ENCODE measurements at places on chromosomes 7 and 10.
A peak's percentile ranks its signal among the peaks of the same experiment; 100 is the strongest.

DNA sequence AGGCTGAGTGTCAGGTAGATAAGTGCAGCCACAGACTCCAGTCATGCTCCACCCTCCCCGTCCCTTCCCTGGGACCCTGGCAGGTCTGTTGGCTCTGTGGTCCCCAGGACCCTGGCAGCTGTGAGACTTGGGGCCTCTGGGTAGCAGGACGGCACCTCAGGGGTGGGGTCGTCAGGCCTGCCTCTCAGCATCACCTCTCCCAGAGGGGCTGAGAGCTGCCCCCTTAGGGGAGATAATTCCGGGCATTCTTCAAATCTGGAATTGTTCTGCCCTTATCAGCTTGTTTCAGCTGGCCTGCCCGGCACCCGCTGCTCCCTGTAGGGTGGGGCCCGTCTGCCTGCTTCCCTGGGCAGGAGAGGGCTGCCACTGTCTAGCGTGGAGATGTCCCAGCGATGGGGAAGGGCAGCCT is 23.3 kb downstream of the PODXL start:
- DNase-seq: no peak

DNA sequence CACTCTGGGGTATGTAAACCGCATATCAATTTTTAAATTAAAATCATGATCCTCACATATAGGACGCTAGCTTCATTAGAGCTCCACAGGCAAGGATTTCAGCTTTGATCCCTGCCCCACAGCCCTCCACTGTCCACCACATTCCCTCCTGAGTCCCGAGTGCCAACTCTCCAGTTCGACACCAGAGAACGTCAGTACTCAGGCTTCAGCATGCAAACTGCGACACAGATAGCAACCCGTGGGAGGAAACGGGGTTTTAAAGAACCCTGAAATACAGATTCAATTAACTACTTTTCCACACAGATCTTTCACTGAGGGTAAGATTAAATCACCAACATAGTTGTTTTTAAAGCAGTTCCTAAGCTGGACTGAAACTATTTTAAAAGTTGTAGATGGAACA is 26.1 kb downstream of the RAPGEF5 start:
- no peak for DNase-seq

GRCh38 chr7:26440233-26441001 is 148.8 kb downstream of the SNX10 start:
- DNase-seq: peak; percentile 28

- DNase-seq: no peak
Observed at GRCh38 chr10:88413412-88413811, 169.7 kb downstream of the RNLS start.

GRCh38 chr7:133572087-133572486 is 319.2 kb downstream of the EXOC4 start:
- no peak for DNase-seq

DNA sequence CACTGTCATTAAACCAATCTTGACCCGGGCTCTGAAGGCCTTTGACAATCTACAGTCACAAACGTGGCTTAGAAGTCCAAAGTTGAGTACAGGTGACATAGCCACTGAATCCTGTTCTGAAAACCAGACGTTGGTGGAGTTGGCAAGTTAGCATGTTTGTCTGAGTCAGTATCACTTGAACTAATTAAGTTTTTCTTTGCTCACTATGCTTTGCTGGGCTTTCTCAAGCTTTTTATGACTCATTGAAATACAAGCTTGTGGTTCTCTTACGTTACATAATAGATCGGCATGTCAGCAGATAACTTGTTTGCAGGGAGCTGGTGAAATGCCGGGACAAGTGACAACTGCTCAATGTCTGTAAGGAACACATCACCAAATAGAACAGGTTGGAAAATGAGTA is 53.8 kb downstream of the ARL5B start:
- peak; percentile 57 for DNase-seq

DNA sequence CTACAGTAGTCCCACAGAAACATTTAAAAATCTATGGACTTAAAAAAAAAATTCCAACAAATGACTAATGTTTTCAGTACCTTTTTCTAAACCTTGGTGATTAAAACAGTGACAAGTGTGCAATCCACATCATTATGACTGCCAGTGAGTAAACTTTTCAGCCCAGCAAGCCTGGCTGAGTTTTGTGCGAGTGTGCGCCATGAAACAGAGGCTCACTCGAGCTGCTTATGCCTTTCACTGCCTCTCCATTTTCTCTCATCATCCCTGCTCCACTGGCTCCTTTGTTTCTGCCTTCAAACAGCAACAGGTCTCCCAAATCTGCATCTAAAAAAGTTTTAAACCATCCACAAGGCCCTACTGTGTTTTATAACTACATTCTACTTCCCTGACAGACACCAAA is 105.8 kb downstream of the USP6NL start:
- DNase-seq: no peak

GRCh38 chr7:94375691-94376090 is 19.0 kb upstream of the COL1A2 start:
- no peak for DNase-seq

DNA sequence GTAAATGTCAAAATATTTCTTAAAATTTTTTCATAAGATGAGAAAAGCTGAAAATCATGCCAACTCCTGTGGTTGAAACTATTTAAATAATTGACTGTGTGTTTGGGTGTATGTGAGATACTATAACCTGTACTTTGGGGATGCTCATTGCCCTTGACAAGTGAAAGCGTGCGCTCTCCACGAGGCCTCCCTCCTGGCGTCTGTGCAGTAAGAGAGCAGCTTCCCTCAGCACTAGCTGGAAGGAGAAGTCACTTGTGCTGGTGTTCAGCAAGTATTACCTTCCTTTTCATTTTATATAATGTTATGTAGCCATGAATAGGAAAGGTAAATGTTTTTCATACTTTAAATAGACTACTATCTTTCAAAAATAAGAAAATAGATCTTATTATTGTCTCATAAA is 118.9 kb downstream of the ZEB1 start:
- no peak for DNase-seq

GRCh38 chr10:5527332-5528200 is 2.8 kb downstream of the CALML3 start:
- DNase-seq: peak; percentile 91

GRCh38 chr7:101488826-101489572 is 126.3 kb downstream of the COL26A1 start:
- DNase-seq: no peak

DNA sequence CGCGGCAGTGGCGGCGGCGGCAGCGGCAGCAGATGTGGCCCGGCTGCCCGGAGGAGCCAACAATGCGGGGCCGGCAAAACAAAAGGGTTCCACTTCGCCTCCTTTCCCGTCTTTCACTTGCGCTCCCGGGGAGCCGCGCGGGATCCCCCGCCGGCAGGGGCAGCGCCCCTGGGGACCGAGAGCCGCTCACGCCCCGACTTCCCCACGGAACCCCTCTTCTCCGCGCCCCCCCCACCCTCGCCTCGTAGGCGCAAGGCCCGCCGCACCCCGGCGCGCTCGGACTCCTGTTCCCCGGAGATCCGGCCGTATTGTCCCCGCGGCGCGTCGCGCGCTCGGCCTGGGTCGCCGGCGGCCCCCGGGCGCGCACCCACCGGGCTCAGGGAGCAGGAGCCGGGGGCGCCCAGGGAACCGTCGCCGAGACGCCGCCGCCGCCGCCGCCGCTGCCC is 854 bp downstream of the CTBP2 start:
- peak; percentile 69 for DNase-seq

GRCh38 chr10:132105302-132105995 is 39.7 kb downstream of the JAKMIP3 start:
- DNase-seq: no peak

GRCh38 chr7:79882922-79883321 is 251.7 kb upstream of the GNAI1 start:
- no peak for DNase-seq

DNA sequence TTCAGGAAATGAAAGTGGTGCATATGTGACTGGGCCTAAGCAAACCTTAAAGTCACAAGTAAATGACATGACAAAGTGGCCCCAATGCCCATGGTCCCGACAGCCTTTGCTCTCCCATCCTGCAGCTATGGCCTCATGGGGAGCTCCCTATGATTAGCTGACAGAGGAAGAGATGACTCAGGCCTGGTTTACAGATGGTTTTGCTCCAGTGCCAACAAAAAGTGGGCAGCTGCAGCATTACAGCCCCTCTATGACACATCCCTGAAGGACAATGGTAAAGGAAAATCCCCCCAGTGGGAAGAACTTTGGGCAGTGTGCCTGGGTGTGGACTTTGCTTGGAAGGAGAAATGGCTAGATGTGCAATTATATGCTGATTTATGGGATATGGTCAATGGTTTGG is 105.1 kb upstream of the ADCY1 start:
- no peak for DNase-seq

DNA sequence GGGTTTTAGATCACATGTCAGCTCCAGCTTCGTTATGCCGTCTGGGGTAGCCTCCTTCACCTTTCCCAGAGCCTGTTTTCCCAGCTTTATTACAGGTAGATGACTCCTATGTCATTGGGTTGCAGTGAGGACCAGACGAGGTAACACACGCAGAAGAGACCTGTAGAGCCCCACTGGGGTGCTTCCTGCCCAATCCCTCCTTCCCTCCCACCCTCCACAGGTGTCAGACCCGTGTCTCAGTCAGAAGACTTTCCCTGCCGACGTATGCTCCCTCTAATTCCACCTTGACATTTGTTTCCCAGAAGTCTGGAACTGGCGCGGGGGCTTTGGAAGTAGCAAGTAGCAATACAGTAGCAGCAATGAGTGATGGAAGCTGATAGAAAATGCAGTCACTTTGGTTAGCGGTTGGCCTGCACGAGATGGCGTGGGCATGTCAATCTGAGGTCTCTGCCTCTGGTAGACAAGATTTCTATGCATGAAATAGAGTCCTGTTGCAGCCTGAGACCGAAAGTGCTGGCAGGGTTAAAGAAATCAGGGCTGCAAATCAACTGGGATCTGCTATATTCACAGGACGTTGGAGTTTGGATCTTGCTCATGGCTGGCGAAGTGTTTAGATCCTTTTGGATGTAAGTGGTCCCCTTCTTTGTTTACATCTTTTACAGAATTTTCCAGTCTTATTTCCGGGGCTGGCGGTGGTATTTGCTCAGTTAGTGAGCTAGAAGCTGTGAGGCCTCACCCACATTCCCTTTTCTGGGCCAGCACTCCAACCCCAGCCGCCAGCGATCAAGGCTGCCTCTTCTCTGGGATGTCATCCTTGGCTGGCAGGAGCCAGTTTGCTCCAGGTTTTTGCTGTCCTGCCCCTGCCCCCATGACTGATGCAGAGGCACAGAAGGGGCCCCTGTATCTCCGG is 78.3 kb upstream of the KMT2C start:
- DNase-seq: peak; percentile 50

GRCh38 chr7:28806841-28807240 is 151.3 kb downstream of the TRIL start:
- no peak for DNase-seq

DNA sequence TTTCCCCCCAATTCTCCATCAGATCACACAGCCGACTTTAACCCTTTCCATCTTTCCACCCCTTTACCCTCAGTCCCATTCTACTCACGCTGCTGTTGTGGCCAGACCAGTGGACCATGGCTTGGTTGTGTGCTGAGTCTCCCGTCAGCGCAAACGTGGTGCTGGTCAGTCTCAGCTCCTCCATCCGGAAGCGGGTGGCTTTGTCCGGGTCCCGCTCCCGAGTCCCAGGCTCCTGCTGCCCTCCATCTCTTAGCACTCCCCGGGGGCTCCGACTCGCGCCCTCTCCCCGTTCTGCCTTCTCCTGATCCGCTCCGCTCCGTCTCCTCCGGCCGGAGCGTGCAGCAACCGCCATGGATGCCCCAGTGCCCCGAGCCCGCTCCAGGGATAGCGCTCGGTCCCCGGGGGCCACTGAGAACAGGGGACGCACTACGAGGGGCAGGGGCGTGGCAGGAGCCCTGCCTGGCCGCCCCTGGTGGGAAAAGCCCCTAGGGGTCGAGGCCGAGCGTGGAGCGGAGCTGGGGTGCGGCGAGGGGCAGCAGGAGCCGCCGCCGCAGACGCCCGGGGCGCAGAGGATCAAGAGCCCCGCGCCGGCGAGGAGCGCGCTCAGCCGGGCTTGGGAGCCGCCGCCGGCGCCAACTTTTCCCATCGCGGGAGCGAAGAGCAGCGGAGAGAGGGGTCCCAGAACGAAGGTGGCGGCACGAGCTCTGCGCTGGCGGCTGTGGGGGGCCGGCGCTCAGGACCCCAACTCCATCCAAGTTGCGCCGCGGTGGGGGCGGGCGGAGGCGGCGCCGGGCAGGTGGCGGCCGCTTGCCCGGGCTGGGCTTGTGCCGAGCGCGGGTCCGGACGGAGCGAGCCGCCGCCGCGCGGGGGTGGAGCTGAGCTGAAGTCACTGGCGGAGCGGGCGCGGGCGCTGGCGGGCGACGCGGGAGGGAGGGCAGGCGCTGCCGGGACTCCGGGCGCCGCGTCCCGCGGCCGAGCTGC is at the start of gene SORCS1:
TSS of gene SORCS1 (minus strand) at position 826 of the 981 bp plus-strand sequence.
- DNase-seq: no peak

GRCh38 chr10:77392851-77393250 is 244.8 kb downstream of the KCNMA1 start:
- DNase-seq: peak; percentile 97

DNA sequence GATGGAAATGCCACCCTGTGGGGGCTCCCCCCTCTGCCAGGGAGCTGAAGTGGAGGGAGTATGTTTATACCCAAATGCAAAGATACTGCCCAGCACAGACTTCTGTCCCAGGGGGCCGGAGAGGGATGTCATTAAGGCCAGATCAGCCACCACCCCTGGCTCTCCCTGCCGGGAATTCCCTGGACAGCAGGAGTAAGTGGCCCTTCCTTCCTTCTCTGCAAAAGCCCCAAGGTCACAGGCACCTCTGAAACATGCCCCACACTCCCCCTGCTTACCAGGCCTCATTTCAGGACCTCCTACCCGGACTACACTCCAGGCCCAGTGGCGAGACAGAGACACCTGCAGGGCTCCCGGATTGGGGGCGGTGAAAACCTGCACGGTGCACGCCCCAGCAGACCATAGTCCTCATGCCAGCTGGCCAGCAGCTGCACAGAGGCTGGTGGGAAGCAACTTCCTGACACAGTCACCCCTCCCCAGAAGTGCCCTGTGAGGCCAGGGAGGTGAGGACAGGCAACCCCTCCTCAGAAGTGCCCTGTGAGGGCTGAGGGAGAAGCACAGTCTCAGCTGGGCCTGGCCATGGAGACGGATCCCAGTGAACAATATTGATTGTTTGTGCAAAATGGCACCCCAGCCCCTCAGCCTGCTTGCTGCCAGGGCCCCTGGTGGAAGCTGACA is 33.0 kb upstream of the RET start:
- peak; percentile 78 for DNase-seq

GRCh38 chr10:29849886-29850285 is 209.5 kb downstream of the JCAD start:
- no peak for DNase-seq

GRCh38 chr7:138919911-138920310 is 61.3 kb downstream of the KIAA1549 start:
- DNase-seq: no peak

GRCh38 chr10:5566614-5567013 is 41.9 kb downstream of the CALML3 start:
- DNase-seq: peak; percentile 68

- DNase-seq: peak; percentile 55
Observed at GRCh38 chr7:118184565-118184940, 589 bp downstream of the LSM8 start.

GRCh38 chr10:101851411-101852116 is 8.0 kb upstream of the KCNIP2 start:
- DNase-seq: no peak

- no peak for DNase-seq
Observed at GRCh38 chr7:22219739-22220493, 137.0 kb downstream of the RAPGEF5 start.

Data from DMS53 (cell line).